Left kidney (tissue), 8 donors: ENCODE measurements at places on chromosomes 4 and X. TPM values are rescaled to one million over a fixed set of nuclear protein-coding genes. Genes with fewer than 3 reads are reported as not detected.

UGT2B17 gene
- 0.15 TPM for polyA plus RNA-seq

SSX2B gene
- polyA plus RNA-seq = not detected

BCOR gene
- polyA plus RNA-seq = 53.4 TPM

NALF2 gene
- polyA plus RNA-seq = 0.35 TPM

DNA sequence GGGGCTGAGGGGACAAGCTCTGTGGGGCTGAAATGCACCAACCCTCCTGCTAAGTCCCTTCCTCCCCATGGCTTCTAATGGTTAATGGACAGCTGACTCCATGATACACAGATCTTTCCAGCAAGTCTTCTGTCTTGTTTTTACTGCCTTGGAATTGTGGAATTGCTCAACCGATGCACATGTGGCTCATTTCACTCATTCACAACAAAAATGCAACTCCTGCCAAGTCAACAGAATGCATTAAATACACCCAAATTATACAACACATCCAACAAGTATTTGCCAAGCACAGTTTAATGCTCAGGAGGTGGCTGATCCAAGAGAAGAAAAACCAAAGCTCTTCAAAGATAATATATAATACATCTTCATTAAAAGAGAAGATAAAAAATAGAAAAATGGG, 61.9 kb upstream of the PAGE4 start:
- no peak for DNase-seq

- no peak for DNase-seq
Observed at GRCh38 chr4:72326692-72327632, 242.1 kb downstream of the ADAMTS3 start.

DNA sequence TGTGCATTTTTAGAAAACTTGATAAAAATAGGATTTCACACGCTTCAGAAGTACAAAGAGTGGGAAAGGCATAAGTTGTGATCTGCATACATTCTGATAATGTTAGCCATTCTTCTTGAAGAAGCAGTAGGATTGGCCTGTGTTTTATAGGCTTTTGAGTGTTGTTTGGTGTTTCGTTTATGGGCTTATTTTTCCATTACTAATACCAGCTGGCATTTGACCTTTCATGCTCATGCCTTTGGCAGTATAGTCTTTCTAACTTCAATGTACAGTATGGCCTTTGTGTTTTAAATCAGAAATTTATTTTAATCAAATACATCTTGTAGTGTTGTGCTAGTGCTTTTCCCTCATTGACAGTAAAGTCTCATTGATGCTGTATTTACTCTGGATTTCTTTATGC, 51.5 kb upstream of the SLC4A4 start:
- DNase-seq = no peak

DNA sequence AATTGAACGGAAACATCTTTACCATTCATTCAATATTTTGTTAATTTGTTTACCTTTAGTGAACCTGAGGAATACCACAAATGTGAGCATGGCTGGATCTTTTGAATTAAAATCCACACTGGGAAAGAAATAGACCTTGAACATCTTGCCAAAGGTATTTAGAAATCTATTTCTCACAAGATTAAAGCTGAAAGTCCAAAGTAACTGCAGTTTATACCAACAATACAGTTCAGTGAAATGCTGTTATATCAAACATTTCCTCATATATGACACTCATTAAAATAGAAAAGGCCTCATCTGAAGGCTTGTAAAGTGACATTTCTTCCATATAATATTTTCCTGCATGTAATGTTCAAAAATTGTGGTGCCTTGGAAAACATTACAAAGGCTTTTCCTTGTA, 166.5 kb upstream of the HAND2 start:
- no peak for DNase-seq

- no peak for DNase-seq
Observed at GRCh38 chr4:159497936-159498335, 395.1 kb downstream of the RAPGEF2 start.

GRCh38 chr4:66246643-66247042, 576.4 kb upstream of the EPHA5 start:
- DNase-seq = no peak

DNA sequence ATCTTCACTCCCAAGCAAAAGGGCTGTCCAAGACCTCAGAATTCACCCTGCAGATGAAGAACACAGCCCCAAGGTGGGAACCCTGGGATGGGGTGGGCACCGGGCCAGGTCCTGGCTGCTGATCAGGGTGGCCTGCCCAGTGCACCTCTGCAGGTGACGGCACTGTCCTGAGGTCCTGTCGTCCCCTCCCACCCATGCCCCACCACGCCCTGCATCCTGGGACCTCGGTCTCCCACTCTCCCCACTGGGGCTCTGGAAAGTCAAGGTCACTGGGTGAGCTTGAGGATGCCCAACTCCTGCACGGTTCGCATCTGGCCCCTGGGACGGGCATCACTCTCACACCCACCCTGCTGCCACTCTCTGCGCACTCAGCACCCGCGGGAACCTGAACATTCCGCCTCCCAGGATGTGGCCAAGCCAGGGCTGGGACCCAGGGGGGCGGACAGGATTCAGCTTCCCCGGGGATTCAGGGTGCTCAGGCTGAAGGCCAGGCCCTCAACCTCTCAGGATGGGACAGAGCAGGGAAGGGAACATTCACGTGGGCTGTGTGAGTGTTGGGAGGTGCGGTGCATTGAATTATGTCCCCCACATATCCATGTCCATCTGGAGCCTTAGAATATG, 115.9 kb downstream of the CPZ start:
- no peak for DNase-seq

DNA sequence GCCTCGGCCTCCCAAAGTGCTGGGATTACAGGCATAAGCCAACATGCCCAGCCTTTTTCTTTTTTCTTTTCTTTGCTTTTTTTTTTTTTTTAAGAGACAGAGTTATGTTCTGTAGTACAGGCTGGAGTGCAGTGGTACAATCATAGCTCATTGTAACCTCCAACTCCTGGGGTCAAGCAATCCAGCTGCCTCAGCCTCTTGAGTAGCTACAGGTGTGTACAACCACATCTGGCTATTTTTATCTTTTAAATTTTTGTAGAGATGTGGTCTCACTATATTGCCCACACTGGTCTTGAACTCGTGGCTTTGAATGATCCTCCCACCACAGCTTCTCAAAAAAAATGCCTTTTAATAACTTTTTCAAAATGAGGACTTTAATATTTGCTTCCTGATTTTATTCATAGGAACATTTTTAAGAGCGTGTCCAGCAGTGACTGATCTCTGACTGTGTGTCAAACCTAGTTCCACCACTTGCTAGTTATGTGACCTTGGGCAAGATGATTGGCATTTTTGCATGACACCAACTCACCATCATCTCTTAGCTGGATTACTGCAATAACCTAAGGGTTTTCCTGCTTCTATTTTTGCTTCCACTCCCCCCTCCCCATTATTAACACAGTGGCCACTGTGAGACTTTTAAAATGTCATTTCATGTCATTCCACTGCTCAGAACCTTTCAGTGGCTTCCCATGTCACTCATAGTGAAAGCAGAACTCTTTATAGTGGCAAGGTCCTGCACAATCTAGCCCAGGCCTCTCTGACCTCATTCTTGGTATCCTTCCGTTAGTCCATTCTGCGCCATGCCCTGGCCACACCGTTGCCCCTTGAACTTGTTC, 4.5 kb upstream of the TNIP3 start:
- no peak for DNase-seq

GRCh38 chr4:38678078-38678477, 14.1 kb downstream of the KLF3 start:
- no peak for DNase-seq

DNA sequence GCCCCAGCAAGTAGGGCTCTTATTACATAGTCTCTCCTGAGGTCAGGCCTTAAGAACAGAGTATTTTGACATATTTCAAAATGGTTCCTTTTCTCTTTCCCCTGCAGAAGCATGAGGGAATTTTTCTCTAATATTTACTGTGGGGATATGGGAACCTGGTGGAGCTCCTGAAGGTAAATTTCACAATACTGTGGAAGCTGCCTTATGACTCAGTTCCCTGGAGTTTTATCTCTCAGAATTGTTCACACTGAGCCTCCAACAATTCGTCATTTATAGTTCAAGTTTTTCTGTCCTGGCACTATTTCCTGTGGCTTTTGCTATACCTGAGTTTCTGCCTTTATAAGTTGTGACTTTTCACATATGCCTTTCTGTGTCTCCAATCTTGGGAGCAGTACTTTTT, 607.2 kb upstream of the NDST4 start:
- DNase-seq = no peak

- DNase-seq = no peak
Observed at GRCh38 chr4:47639531-47639930, 154.5 kb downstream of the ATP10D start.
